ENCODE measurements at places on chromosomes 4 and X.

- DNase-seq = no peak
Measured at GRCh38 chr4:1357356-1358248, 10.6 kb downstream of the UVSSA start.

DNA sequence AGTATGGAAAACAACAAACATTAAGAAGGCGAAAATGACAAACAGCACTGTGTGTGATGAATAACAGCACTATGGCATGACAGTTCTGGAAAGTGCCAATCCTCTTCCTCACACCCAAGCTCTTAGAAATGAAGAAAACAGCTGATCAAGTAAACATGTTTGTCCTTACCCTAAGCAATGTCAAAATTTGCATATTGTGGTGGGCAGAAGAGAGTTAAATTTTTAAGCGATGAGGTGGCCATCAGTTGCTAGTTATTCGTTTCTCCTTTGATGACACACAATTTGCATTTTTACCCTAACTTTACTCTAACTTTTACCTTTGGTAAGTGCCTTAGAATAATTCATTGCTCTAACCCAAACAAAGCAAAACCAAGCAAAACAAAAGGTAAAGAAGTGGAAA is 8.8 kb downstream of the PROM1 start:
- no peak for DNase-seq

- DNase-seq = no peak
Measured at GRCh38 chr4:95591278-95591677, 42.5 kb upstream of the UNC5C start.

DNA sequence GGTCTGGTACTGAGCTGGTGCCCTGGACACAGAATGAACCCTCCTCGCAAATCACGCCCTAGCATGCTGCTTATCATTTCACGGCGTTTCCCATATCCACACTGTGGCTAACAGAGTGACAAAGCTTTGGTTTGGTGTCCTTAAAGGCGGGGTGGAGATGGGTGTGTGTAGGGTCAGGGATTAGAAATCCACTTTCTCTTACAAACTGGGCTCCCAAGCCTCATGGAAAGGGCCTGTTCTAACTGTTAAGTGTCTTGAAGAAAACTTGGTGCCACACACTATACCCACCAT is 735 bp upstream of the CHRDL1 start:
- no peak for DNase-seq

- DNase-seq = no peak
Measured at GRCh38 chrX:112380541-112381278, 298.1 kb upstream of the TRPC5 start.

DNA sequence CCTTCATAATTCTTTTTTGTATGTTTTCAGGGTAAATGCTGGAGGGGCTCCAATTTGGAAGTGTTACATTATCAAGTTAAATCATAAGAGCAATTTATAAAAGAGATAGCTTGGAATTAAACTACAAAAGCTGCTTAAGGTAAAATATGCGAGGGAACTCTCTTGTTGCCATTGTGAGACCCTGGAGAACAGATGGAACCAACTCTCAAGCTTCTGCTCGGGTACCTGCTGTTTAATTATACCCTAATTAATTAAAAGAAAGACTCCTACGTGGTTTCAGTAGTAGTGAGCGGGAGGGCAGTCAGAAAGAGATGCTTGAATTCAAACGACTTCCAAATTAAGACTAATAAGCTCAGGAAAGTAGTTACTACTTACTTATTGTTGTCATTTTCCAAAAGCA is 313.1 kb upstream of the TACR3 start:
- no peak for DNase-seq

DNA sequence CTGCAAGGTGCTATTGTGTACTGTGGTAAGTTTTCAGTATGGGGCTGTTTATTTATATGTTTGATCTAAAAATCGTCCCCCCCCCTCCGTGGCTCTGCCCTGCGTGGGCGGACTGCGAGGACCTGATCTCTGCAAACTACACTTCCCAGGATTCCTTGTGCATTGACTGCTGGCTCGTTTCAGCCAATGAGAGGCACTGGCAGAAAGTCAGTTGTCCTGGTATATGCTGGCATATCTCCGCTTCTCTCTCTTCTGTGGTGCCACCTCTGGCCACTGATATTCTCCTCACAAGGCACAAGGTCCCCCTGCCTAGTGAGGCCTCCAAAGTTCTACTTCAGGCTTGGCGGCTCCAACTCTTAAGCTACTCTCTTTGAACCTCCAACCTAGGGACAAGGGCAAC is 168.8 kb upstream of the ZFP42 start:
- no peak for DNase-seq

DNA sequence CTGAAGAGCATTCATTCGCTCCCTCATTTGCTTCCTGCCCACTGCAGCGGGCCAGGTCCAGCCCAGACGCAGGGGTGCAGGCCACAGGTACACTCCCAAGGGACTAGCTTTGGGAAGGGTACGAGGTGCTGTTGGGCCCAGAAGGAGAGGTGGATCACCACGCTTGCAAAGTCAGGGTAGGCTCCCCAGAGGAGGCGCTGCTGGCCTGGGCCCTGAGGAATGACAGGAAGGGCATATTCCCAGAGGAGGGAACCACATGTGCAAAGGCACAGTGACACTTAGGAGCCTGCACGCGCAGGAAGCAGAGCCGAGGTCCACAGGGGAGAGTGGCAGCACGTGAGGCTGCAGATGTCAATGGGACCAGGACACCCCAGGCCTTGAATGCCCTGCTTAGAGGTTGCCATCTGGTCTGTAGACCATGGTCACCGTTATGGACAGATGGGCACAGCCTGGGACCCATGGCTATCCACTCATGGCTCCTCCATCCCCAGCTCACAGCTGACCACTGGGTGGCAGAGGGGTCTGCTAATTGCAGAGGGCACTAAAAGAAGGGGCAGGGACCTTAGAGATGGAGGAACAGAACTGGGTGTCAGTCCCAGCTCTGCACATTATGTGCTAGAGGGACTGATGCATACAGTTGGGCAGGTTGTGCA is 7.9 kb downstream of the HTRA3 start:
- no peak for DNase-seq

DNA sequence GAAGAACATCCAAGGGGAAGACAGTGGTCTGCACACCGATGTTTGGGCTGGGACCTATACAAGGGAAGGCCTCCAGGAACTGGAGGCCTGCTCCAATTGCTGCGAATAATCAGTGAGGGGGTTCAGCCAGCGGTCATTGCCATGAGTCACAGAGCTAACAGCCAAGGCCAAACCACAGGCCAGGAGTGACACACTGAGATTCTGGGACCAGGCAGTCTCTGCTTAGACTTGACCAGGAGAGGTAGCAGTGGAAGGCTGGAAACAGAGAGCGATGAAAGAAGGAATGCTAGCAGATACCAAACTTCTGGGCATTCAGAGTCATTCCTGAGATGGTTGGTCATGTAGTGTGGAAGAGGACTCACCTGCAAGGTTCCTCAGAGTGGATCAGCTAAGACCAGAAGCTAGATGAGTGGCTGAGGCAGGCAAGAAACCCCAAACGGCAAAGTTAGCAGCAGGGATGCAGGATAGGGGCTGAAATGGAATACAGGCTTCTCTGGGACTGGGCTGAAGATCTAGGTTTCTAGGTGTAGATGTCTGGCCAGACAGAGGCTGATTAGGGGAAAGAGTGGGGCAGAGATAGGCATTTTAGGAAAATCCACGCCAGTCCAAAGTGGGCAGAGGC is 54.7 kb downstream of the CNGA2 start:
- DNase-seq = no peak

DNA sequence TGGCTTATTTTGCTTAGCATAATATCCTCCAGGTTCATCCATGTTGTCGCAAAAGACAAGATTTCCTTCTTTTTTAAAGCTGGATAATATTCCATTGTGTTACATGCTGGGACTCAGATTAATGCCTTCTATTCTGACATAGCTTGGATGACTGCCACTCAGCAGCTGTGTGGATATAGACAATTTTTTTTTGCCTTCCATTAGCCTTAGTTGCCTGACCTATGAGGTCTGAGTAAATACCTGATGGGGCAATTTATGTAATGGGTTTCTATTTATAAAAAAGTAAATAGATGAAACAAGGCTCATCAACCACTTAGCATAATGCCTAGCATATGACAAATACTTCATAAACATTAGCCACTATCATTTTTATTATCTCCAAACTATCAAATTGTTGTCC is 515.4 kb downstream of the ZNF674 start:
- DNase-seq = no peak

DNA sequence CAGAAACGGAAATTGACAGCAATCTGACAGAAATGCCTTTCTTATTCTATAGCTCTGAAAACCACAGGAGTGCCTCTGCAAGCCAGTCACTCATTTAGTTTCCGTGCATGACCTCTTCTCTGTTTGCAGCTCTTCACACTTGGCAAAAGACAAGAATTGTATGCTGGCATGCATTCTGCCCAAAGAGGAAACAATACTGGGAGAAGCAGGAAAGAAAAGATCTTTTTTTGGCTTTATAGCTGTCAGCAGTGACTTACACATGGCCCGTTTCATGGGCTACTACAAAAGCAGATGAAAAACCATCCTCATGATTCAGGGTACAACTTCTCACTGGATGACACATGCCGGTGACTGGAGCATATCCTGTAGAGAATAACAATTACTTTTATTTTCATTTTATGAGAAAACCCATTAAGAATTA is 249.4 kb downstream of the ADAMTS3 start:
- DNase-seq = no peak

DNA sequence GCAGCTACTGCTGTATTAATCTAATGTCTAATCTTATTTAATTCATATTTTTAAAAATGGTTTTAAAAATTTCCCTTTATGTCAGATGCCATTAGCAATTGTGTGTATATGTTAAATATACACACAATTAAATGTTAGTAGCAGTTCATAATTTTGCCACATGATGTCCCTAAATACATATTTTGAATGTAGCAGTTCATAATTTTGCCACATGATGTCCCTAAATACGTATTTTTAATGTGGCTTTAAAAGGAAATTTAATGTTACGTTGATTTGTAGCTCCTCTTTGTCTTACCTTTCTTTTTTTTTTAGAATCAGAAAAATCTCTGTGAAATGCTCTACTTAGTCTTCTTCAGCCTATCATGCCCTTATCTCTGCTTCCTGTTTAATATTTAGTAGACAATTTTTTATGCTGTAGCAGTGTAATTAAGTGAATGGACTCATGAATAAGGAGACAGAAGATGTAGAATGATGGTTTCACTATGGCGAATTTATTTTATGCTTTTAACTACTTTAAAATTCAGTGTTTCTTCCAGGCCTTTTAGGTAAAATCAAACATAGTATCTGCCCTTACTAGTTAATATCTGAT is 26.1 kb downstream of the RBM46 start:
- DNase-seq = no peak

GRCh38 chr4:2935762-2936743 is 27.2 kb downstream of the NOP14 start:
- DNase-seq = no peak

DNA sequence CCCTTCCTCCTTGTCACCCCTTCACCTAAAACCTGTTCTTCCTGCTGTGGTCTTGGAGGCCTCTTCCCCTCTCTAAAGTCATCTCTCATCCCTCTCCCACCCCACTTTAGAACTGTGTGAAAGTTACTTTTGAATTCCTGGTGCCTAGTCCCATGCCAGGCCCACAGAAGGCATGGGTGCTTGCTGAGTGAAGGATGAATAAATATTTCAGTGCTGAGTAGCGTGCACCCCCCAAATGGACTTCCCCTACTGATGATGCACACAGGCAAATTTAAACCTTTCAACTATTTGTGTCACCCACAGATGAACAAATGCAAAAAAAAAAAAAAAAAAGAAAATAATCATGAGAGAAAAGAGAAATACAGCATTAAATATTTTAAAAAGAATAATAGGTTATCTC is 19.8 kb downstream of the PSMD10 start:
- no peak for DNase-seq

DNA sequence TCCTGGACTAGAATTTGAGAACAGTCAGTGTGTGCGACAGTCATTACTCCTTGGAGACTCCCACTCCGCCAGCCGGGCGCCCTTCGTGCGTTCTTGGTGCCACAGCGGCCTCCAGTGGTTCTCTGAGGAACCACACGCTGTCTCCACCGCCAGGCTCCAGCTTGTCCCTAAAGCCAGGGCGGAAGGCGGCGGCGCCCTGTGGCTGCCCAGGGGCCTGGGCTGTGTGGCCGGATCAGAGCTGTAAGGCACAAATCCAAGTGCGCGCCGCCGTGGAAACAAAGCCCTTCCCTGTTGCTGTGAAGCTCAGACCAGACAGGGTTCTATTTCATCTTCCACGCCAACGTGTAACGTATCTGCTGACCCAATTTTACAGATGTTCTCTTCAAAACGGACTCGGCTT is 34.2 kb downstream of the IDS start:
- DNase-seq = peak; percentile 79

GRCh38 chrX:78769946-78770345 is 22.4 kb downstream of the LPAR4 start:
- no peak for DNase-seq

Data from endothelial cell (in vitro differentiated cells).